Upper lobe of right lung (tissue), 1 donor: ENCODE measurements at places on chromosomes 2 and 18.

GRCh38 chr2:38601463-38602135 is 1.1 kb downstream of the HNRNPLL start:
- DNase-seq, result no peak

DNA sequence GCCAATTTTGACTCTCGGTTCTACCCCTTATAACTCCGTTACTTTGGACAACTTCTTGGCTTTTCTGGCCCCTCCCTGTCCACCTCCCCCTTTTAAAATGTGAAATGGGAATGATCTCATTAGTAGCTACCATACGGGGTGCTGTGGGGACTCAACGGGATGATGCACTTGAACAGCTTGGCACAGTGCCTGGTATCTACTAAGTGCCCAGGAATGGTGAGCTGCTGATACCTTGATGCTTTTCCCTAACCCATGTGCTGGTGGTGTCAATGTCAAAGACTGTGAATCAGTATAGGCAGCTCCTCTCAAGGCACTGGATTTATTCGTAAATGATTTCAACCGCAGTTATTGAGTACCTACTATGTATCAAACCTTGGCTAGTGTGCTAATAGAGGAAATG is 204.2 kb downstream of the LOXHD1 start:
- DNase-seq, result no peak

GRCh38 chr2:129726216-129726615 is 253.2 kb upstream of the RAB6C start:
- DNase-seq, result no peak

- no peak for DNase-seq
These were observed 13.7 kb upstream of the MMADHC start for GRCh38 chr2:149601141-149601796.

DNA sequence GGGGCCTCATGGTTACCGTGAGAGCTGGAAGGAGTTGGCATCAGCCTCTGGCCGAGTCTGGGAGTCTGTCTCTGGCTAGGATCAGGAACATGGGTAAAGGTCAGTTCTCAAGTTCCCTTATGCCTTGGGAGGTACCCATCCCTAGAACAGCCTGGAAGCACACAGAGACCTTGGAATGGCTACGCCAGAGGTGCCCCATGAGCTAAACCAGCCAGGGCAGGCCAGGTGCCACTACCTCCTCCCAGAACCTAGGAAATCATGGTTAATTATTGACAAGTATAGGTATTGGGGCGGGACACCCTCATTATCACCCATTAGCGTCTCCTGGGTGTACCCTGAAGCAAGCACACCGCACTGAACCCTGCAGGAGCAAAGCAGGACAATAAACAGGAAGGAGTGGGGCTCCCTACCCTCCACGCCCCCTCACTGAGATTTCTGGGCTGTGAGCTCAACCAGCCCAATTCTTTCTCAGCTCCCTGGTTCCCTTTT is 3.0 kb upstream of the ASPRV1 start:
- DNase-seq, result peak; percentile 31

DNA sequence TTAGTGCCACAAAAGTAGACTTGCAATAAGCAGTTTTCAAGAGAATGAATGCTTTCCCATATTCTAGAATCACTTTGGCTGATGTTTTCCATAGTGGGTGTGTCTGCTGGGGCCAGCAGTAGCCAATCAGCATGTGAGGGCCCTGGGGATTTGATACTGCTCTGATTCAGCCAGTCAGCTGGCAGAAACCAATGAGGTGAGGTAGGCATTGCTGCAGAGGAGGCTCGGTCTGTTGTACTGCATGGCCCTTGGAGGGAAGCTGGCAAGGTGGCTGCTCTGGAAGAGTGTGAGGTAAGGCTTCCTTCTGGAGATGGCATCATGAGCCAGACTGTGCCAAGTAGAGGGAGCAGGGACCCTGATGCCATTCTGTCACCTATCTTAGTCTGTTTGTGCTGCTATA is 22.7 kb downstream of the TMEM87B start:
- DNase-seq, result no peak
